HCT116 (cell line): ENCODE measurements at places on chromosomes 16 and 17. TPM values are rescaled to one million over a fixed set of nuclear protein-coding genes. Genes with fewer than 3 reads are reported as not detected.

DNA sequence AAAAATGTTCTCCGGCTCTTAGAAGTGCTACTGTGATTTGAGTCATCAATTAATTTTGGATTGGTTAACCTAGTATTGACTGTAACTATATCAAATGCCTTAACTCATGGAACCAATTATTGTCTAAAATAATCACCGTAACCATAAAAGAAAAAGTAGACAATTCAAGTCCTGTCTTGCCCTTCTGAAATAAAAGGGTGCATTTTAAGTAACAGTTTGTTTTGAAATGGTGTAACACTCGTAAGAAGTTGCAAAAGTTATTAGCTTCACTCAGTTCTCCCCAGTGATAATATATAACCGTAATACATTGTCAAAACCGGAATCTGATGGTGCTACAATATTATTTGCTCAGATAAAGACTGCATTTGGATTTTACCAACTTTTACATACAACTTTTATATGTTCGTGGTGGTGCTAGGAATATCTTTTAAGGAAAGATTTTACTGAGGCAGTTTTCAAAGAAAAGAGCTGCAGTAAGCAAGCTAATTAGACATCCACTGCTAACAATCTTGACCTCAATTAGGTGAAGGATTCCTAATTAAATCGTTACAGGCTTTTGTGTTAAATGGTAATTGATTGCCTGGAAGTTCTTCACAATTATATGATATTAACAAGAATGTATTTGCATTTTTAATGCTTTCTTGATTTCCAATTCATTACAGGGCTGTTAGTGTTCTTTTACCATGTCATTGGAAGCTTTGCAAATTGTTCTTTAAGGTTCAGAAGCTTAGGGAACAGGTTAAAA, 413.1 kb upstream of the MON1B start:
- DNase-seq: no peak

GRCh38 chr17:66667491-66668030, 167.4 kb upstream of the CACNG5 start:
- DNase-seq: no peak

Gene MPO
- total RNA-seq: not detected

DNA sequence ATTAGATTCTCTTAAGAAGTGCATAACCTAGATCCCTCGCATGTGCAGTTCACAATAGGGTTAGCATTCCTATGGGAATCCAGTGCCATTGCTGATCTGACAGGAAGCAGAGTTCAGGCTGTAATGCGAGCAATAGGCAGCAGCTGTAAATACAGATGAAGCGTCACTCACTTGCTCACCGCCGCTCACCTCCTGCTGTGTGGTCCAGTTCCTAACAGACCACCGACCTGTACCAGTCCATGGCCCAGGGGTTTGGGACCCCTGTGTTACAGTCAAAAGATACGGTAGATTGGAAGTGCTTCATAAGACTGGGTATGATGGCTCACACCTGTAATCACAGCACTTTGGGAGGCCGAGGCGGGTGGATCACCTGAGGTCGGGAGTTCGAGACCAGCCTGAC, 2.8 kb downstream of the STAT5A start:
- no peak for DNase-seq

DNA sequence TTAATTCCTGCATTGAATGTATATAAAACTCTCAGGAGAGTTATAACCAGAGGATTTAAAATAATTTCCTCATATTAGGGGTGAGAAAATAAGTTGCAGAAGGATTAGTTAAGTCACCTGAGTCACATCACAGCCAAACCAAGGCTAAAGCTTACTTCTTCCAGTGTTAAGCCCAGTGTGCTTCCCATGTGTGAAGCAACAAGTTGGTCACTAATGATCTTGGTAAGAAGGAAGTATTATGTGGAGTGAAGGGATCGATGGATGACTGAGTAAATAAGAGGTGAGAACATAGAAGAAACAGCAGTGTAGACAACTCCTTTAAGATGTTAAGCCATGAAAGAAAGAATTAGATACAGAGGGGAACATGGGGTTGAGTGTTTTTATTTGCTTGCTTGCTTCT, 20.6 kb downstream of the ESRP2 start:
- DNase-seq: no peak
